ENCODE measurements at places on chromosomes 13 and 19.

DNA sequence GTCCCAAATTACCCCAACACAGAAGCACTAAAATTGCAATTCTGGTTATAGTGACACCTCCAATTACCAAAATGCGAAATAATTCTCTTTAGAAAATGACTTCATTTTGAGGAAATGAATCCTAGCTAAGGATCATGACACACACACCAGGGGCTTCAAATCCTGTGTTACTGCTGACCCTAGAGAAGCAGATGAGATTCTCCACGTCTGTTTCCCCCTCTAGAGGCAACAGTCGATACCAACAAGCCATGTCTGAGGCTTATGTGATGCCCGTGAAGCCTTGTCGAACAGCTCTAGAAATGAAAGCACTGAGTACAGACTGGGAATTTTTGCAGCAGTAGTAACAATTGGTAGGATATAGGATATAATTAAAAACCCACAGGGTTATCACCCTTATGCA is 153.6 kb upstream of the TMTC4 start:
- DNase-seq = peak; percentile 15

DNA sequence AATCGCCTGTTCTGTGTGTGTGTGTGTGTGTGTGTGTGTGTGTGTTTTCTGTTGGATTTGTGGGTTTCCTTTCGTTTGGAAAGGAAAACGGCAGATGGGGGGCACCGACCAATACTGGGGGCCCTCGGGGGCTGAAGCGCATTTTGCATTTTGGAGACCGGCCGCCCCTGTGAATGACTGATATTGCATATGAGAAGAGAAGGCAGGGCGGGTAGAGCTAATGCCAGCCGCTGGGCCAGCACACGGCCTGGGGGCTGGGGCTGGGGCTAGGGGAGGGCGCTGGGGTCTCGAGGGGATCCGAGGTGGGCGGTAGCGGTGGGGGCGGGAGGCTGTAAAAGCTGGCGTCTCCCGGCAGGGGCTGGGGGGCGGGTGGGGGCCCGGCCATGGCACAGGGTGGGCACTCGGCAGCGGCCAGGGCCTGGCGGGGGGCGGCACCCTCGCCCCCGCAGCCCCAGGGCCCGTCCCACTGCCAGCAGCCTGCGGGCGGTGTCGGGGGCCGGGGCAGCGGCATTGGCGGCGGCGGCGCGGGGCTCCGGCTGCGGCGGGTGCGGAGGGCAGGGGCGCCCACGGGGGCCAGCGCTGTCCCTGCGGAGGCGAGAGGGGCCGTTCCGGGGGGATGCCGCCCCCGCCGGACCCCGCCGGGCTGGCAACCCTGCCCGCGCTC is 11.2 kb downstream of the ANO8 start:
- DNase-seq = no peak

DNA sequence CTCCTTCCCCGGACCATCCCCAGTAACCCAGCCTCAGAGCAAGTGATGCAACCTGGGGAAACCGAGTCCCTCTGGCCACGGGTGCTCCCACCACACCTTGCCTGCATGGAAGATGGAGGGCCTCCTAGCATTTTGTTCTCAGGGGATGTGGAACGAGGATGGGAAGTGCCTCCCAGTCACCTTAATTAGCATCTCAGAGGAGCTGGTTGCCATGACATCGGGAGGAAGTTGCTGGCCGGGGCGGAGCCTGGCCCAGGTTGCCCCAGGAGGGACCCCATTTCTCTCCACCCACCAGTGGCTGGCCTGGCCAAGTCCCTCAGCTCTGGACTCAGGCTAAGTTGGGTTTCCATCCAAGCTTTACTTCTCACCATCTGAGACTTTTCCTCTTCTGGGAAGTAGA is 24.1 kb upstream of the PTPRS start:
- DNase-seq = no peak

- no peak for DNase-seq
Observed at GRCh38 chr13:93903909-93904308, 575.6 kb downstream of the DCT start.

DNA sequence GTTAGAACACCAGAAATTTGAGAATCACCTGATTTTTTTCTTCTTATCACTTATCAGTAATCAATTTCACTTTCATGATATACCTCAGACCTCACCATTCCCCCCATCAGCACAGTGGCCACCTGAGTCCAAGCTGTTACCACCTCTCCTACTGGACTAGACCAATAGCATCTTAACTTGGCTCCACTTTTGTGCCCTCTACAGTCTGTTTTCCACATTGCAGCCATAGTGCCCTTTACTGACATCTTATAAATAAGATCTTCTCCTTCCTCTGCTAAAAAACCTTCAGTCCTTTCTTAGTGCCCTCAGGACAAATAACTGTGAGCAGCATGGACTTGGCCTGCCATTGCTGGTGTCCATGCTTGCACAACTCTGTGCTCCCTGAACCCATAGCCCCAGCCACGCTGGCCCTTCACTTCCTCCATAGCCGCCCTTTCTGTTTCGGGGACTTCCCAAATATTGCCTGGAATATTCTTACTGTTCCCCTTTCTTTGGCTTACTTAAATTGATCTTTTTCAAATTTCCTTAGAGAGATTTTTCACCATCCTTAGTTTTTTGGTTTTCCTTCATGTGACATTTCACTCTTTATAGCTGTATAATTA is 380.8 kb downstream of the LMO7 start:
- DNase-seq = peak; percentile 55

GRCh38 chr19:7848779-7849457 is 18.9 kb downstream of the EVI5L start:
- DNase-seq = no peak

DNA sequence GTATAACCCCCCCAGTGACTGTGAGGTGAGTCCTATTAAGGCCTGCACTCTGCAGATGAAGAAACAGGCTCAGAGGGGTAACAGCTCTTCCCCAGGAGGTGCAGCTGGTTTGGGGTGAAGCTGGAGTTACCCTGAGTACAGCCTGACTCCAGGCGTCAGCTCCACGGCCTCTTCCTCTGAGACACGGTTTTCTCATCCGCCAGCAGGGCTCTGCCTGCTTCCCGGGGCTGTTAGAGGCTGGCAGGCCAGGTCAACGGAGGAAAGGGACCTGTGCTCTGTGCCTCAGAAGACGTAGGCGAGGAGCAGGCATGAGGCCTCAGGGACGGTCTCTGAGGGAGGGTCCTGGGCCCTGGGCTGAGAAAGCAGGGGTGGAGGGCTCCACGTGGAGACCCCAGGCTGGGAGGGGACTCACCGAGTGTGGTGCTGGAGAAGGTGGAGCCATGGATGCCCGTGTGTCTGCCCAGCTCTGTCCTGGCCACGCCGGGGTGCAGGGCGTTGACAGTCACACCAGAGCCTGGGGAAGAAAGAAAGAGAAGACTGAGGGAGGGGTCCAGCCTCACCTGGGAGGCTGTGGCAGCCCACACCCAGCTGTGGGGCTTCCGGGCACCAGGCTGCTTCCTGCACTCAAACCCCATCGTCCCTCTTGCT is 9.0 kb upstream of the GP6 start:
- no peak for DNase-seq

GRCh38 chr13:96621634-96622183 is 372.6 kb downstream of the OXGR1 start:
- DNase-seq = no peak

DNA sequence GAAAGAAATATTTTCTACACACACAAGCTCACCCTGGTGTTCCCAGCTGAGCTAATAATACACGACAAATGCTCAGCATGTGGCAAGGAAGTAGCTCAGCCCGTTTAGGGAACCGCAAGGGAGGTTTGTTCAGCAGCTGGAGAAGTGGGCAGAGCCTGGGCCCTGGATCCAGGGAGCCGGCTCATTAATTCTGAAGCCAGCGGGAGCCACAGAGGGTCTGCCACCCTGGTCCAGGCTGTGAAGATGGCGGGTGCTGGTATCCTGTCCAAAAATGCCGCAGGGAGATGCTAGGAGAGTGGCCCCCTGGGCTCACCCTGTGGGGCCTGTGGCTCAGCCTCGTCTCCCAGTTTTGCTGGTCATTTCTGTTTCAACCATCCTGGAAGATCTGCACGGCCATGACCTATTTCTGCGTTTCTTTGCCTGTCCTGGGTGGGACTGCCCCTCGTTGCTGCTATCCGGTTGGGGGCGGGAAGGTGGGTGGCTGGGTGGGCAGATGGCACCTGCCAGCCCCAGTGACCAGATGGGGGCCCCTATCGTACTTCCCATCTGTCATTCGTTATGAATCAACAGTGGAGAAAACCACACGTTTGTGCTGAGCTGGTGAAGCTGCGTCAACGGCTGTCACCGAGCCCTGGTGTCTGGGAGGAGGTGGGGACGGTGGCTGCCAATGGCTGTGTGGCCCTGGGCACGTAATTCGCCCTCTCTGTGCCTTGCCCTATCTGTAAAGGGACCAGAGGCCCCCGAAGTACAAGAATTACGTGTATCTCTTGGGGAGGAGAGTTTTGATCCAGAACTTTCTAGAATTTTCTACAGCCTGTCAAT is 2.7 kb upstream of the GNA15 start:
- DNase-seq = no peak

DNA sequence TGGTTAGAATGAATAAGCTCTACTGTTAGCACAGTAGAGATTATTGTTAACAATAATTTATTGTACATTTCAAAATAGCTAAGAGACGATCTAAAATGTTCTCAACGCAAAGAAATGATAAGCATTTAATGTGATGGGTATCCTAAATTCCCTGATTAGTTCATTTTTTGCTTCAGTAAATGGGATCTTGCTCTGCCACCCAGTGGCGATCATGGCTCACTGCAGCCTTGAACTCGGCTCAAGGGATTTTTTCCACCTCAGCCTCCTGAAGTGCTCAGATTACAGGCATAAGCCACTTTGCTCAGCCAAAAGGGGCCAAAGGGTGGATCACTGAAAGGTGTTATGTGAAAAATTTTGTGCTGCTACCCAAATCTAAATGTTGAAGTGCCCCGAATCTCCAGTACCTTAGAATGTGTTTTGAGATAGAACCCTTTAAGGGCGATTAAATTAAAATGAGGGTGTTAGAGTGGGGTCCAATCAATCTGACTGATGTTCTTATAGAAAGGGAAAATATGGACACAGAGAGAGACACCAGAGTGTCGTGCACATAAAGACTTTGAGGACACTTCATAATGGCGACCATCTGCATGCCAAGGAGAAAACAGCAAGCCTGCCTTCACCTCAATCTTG is 31.5 kb upstream of the ZNF766 start:
- peak; percentile 78 for DNase-seq

DNA sequence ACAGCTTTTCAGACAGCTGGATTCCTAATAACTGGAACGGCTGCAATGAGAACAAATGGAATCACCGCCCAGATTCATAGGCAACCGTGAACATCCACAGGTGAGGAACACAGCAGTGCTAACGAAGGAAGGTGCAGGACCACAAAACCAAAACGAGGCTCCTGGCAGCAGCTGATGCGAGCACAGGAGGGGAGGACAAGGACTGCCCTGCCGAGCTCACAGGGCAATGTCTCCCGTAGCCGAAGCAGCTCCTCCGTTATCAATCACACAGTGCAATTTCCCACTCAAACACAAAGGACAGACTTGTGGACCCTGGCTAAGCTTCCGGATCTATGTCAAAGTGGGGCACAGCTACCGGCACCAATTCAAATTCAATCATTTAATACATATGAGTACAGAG is 70.6 kb downstream of the STK24 start:
- no peak for DNase-seq

DNA sequence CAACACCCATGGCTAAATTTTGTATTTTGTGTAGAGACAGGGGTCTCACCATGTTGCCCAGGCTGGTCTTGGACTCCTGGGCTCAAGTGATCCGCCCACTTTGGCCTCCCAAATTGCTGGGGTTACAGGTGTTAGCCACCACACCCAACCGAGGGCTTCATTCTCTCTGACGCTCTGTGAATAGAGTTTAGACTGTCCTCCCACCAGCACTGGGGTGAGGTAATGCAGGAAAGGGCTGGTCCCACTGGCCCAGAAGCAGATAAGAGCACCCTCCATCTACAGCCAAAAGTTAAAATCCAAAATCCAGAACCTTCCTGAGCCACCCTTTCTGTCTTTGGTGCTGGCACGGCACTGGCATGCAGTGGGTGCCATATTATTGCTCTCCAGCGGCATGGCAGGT is 31.8 kb upstream of the HOMER3 start:
- peak; percentile 36 for DNase-seq

DNA sequence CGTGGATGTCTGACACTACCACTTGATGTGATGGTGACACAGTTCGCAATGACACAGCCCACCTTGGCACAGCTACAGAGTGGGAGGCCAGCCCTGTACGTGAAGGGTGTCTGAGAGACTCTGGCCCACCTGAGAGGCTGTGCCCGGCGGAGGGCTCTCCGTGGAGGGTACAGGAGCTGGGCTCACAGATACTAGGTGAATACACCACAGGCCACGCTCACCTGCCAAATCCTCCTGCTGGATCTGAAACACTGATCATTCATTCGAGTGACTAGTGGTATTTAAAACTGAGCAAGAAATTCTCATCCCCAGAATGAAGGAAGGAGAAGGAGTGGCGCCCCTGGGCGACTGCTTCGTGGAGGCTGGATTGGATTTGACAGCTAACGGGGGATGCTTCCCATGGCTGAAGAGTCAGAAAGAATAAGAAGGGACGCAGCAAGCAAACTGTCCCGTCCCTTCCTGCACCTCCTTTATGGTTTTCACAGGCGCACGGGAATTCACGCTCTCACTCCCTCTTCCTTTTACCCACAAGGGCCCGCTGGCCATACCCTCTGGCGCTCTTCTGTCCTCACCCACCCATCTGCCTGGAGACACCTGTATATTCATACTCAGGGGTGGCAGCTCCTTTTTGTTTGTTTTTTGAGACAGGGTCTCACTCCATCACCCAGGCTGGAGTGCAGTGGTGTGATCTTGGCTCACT is 25.0 kb downstream of the CEBPG start:
- DNase-seq = no peak

- no peak for DNase-seq
Observed at GRCh38 chr13:28671126-28671792, 12.3 kb downstream of the POMP start.

DNA sequence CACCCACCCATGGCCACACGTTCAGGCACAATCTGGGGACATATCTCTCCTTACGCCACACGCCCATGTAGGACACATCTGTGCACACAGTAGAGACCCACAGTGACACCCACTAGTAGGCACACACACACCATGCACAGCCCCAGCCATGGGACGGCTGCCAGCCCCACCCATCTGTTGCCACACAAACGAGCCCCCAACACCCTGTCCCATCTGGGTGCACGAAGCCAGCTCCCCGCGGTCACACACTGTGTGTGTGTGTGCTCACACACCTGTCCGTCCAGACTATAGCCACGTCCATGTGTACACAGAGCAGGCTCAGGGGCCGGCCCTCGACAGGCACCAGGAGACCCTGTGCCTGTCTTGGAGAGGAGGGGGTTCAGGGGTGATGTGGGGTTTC is 10.6 kb downstream of the ERFL start:
- no peak for DNase-seq

- no peak for DNase-seq
Observed at GRCh38 chr19:15304140-15304705, 28.1 kb downstream of the BRD4 start.

Data from dermis blood vessel endothelial cell (primary cell).